ENCODE measurements at places on chromosomes 7 and 10. TPM values are rescaled to one million over a fixed set of nuclear protein-coding genes. Genes with fewer than 3 reads are reported as not detected.

The PSMG3 gene
- total RNA-seq: 22.7 TPM

The SMKR1 gene
- total RNA-seq: not detected

The DPCD gene
- 52.8 TPM for total RNA-seq

The AGAP5 gene
- total RNA-seq: 2.8 TPM

The AKR1D1 gene
- total RNA-seq: not detected

The SORCS1 gene
- not detected for total RNA-seq

The C10orf105 gene
- under 0.01 TPM for total RNA-seq

The EBLN1 gene
- not detected for total RNA-seq

The GPR15LG gene
- not detected for total RNA-seq

The ZYX gene
- total RNA-seq: 13.6 TPM

The NACAD gene
- 1.7 TPM for total RNA-seq

The OR2A12 gene
- not detected for total RNA-seq

The EGFR gene
- total RNA-seq: 31.7 TPM

The GSDME gene
- 49.2 TPM for total RNA-seq

The KLF14 gene
- under 0.01 TPM for total RNA-seq

The FANK1 gene
- total RNA-seq: 8.5 TPM

The TRIP6 gene
- total RNA-seq: 73.1 TPM

The BRAF gene
- total RNA-seq: 13.1 TPM

The PHKG1 gene
- total RNA-seq: 1.0 TPM

The NME8 gene
- total RNA-seq: not detected

The PRPS1L1 gene
- total RNA-seq: not detected

The SLC25A13 gene
- total RNA-seq: 3.9 TPM

The TMEM270 gene
- not detected for total RNA-seq

The THSD7A gene
- total RNA-seq: 1.1 TPM

The PPP1R17 gene
- under 0.01 TPM for total RNA-seq

The SPDYE11 gene
- total RNA-seq: not detected

The RASA4B gene
- 3.2 TPM for total RNA-seq

The BTBD16 gene
- not detected for total RNA-seq

The INA gene
- 0.47 TPM for total RNA-seq

The TMEM213 gene
- total RNA-seq: not detected

The PLCE1 gene
- 3.3 TPM for total RNA-seq

The VWA2 gene
- total RNA-seq: 0.86 TPM

The SPOCK2 gene
- total RNA-seq: 2.0 TPM

The HTR7 gene
- total RNA-seq: 3.3 TPM

The SLC39A12 gene
- not detected for total RNA-seq

The ACSM6 gene
- total RNA-seq: not detected

The PIK3CG gene
- not detected for total RNA-seq

All from bronchial smooth muscle cell (primary cell).